ENCODE measurements at places on chromosomes 12 and 14.
A peak's percentile ranks its signal among the peaks of the same experiment; 100 is the strongest.

DNA sequence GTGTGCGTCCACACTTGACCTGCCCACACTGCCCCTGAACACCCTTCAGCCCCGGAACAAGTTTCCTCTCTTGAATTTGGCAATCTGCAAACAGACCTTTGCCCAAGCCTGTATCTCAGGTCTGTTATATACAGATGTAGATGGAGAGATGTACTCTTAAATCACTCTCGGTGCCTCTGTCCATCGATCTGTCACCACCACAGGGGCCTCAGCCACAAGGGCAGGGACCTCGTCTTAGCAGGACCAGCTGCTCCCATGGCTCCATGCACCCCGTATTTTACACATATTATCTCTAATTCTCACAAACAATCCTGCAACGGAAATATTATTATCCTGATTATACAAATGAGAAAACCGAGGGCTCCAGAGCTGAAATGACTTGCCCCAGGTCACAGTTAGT, 313.4 kb downstream of the BCL11B start:
- DNase-seq = no peak

DNA sequence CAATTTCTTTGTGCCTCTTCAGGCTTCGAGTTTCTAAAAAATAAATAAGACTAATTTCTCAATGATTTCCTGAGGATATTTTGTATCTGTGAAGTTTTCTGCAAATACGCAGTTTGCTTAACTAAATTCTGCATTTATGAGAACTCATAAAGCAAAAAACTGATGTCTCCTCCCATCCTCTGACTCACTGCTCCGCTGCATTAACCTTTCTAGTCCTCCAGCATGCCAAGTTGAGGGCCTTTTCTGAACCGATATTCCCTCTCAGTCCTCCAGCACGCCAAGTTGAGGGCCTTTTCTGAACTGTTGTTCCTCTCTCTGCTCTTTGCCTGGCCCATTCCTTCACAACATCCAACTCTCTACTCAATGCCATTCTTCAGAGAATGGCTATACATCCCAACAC, 3.2 kb downstream of the IPO8 start:
- no peak for DNase-seq

GRCh38 chr14:94491511-94491910, 15.5 kb upstream of the SERPINA9 start:
- DNase-seq = no peak

DNA sequence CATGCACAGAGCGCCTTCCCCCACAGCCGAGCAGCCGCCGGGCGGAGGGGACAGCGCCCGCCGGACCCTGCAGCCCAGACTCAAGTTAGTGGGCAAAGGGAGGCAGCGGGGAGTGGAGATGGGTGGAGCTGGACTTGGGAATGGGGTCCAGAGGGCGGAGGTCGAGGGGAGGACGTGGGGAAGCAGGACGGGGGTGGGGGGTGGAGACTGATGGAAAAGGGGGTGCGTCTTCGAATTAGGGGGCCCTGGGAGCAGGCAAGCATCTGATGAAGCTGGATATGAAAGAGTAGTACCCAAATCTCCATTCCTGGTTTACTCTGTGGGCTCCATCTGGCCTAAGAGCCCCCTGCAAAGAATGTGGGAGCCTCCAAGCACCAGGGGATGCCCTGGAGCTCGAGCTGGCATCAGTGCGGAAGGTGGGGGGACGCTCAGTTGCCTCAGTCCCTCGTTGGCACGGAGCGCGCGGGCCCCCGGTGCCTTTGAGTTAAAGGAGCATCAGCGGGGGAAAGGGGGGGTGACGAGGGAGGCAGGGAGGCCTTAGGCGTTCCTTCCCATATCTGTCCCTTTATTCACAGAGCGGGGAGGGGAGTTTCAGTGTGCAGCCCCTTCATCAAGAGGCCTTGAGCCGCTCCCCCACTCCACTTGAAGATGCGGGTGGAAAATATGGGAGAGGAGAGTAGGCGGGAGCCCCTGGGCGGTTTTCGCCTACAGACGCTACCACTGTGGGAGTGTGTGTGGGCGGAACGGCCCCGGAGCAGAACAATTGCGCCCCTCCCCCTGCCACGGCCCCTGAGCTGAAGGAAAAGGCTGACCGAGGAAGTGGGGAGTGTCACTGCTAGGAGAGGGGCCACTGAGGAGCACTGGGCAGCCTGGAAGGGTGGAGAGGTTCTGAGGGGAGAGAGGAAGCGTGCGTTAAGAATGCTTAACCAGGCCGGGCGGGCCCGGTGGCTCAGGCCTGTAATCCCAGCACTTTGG, 644 bp downstream of the NAB2 start:
- peak; percentile 64 for DNase-seq

DNA sequence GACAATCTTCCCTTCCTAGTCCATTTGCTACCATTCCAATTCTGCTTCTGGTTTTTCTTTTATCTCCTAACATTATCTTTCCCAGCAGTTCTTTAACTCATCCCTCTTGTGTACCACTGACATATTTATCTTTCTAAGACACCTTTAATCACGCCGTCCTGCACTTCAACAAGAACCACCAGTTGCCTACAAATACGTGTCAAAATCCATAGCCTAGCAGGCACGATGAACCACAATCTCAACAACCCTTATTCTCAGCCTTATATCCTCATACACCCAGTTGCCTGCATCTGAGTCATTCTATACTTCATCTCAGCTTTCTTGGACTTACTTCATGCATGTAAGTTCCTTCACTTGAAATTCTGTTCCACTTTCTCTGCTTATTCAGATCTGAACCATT, 16.4 kb upstream of the ST8SIA1 start:
- no peak for DNase-seq

- no peak for DNase-seq
Observed at GRCh38 chr12:52200086-52200780, 8.4 kb upstream of the KRT80 start.

GRCh38 chr12:5072311-5072710, 28.6 kb downstream of the KCNA5 start:
- DNase-seq = no peak

GRCh38 chr12:103268831-103269514, 226.8 kb downstream of the C12orf42 start:
- no peak for DNase-seq

DNA sequence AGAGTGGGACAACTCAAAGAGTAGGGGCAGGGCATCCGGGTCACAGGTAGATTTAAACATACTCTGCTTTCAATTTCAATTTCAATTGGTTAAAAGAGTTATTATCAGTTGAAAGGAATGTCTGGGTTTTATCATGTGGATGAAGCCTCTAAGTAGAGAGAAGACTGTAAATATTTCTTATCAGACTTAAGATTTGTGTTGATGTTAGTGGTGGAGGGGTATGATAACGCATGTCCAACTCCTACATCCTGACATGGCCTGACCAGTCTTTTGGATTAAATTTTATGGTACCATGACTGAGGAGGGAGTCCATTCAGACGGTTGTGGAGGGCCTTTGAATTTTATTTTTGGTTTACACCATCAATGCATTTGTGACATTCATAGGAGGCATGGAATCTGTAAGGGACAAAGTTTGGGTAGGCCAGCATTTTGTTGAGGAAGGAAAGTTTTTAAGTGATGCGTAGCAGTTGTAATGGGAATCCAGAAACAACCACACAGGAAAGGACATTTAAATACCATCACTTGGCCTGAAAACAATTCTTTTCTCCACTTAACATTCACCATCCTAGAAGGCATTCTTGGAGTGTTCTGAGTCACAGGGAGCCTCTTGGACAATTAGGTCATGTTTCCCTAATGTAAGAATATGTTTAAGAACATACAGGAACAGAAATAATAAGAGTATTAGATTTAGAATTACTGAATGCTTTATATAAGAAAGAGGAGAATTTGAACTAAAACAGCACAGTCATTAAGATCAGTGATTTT, 371.9 kb downstream of the ATP23 start:
- no peak for DNase-seq

- DNase-seq = no peak
Observed at GRCh38 chr12:115323223-115323905, 639.4 kb upstream of the TBX3 start.

DNA sequence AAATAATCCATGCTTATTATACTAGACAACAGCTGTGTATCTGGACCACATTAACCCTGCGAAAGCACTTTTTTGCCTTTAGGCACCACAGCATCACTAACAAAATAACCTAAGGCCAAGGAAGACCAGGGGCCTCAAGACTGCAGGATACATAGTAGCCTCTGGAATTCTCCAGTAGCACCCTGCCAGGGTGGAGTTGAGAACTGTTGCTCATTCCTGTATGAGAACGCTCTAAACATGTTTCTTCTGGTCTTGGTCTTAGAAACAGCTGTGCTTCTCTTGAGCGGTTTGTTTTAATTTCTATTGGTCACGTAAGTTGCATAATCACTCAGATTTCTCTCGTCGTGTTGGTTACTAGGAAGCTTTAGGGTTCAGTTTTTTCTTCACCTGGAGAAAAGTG, 7.9 kb downstream of the B4GALNT3 start:
- no peak for DNase-seq

- no peak for DNase-seq
Observed at GRCh38 chr12:68854078-68854468, 46.1 kb downstream of the MDM2 start.

DNA sequence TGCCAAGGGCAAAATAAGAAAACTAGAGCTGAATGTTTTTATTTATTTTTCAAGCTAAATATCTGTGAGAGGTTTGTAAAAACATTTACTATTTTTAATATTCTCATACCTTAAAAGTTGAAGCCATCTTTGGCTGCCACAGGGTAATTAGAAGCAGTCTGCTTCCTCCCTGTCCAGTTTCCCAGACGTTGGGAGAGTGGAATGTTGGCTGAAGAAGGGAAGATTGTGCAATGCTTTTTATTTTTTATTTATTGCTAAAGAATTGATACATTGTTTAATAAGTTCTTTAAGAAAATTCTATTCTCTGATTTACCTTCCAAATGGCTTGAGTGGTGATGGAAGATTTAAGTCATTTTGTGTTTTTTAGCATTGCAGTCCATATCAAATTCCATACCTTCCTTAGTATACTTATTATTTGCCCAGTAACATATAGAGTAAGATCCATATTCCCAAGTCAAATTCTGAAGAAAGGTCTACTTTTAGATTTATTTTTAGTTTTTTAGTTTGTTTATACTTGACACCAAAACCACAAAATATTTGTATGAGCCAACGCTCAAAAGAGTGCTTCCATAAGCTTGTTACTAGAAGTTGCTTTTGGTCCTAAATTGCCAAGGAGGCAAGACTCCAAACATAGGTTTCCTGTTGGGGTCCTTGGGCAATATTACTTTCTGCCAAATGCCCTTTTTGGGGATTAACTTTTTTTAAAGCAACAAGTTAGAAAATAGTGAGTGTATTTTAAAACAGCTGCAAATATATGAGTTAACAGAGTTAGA, 124.0 kb upstream of the CPM start:
- no peak for DNase-seq

GRCh38 chr12:86663716-86664115, 407.5 kb upstream of the MGAT4C start:
- DNase-seq = no peak

DNA sequence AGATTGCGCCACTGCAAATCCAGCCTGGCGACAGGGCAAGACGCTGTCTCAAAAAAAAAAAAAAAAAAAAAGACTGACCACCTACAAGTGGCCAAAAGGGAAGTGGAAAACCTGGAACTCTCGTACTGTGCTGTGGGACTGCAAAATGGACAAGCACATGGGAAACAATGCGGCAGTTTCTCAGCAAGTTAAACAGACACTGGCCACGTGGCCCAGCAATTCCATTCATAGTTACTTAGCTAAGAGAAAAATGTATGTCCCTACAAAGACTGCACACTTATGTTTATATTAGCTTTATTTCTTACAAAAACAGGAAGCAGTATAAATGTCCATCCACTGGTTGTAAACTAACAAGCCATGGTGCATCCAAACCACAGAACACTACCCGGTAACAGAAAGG, 5.6 kb downstream of the CHFR start:
- no peak for DNase-seq

DNA sequence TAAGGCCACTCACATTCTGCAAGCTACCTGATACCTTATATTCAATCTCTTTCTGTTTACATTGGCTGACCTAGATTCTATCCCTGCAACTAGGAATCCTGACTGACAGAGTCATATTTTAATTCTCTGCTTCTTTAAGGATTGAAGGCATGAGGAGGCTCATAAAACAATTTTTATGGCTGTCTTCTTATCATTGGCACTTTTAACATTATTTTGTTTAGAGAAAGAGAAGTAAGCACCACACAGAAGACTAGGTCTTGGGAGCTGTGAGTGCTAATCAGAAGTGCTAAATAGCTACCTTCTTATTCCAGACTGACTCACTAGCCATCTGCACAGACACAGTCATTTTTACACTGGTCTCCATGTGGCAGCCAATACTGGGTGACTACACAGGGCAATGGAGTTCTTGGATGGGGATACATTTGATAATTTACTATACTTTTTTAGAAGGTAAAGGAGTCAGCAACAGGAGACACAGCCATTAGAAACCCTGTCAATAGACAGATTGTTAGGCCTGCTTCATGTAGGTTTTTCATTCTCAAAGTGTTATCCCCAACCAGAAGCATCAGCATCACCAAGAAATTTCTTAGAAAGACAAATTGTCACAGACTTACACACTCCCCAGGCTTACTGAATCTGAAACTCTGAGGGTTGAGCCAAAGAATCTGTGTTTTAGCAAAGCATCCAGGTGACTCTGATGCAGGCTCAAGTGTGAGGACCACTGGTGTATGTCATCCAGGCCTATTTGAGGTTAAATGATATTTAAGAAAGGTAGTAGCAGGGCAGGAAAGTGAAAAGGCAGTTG, 214.1 kb downstream of the DUSP6 start:
- DNase-seq = no peak

GRCh38 chr12:50581226-50582184, 76.7 kb downstream of the DIP2B start:
- DNase-seq = no peak

DNA sequence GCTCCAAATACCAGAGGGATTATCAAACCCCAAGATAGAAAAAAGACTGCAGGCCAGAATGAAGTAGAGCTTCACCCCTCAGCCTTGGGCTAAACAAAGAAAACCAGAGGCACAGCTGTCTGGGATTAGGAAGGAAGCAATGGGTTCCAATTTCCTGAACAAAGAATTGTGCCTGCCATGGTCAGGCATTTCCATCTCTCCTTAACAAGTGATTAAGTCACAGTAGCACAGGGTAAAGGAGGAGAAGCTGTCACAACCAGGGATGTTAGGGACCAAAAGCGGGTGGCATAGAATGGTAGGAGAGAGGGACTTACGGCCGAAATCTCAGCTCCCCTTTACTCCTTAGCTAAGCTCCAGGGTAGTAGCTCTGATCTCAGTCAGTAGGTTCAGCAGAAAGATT, 33.9 kb downstream of the SPTLC2 start:
- DNase-seq = peak; percentile 30

DNA sequence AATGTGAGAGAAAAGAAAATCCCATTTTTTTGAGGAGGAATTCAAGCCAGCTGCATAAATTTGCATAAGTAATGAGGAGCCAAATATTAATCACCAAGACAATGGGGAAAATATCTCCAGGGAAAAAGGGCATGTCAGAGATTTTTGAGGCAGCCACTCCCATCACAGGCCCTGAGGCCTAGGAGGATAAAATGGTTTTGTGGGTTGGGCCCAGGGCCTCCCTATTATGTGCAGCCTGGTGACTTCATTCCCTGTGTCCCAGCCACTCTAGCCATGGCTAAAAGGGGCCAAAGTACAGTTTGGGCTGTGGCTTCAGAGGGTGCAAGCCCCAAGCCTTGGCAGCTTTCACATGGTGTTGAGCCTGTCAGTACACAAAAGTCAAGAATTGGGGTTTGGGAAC, 1051.0 kb upstream of the FOXG1 start:
- no peak for DNase-seq

GRCh38 chr14:37546621-37547447, 48.2 kb downstream of the FOXA1 start:
- no peak for DNase-seq

- DNase-seq = no peak
Observed at GRCh38 chr12:109124878-109125648, 8.7 kb downstream of the ACACB start.

- DNase-seq = no peak
Observed at GRCh38 chr12:93603762-93604161, 31.3 kb downstream of the SOCS2 start.

Measured in D341Med (cell line).